ENCODE measurements at places on chromosomes 2 and 18.

GRCh38 chr2:20990442-20991430 is 53.1 kb downstream of the APOB start:
- no peak for DNase-seq

- no peak for DNase-seq
These were observed 181.0 kb downstream of the C1D start for GRCh38 chr2:67881816-67882215.

DNA sequence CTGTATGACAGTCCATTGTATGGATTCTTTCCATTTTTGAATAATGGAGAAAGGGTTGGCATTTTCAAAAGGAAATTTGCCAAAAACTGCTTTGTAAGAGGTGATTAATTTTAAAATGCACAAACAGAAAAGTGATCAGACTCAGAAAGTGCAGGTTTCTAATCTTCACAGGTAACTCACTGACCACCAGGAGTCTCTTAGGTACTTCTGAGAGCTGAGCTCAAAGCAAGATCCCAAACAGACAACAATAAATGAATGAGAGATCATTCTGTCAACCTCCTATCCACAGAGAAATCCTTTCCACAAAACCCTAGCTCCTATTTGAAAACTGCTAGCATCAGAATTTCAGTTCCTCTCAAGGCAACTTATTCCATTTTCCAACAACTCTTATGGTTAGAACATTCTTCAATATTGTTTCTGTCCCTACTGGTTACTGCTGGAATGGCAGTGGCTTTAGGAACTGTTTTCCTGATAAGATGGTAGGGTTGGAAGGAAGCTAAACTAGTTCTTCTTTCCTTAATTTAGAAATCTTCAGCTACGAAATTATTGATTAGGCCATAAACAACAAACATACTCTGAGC is 20.6 kb upstream of the HAAO start:
- no peak for DNase-seq

DNA sequence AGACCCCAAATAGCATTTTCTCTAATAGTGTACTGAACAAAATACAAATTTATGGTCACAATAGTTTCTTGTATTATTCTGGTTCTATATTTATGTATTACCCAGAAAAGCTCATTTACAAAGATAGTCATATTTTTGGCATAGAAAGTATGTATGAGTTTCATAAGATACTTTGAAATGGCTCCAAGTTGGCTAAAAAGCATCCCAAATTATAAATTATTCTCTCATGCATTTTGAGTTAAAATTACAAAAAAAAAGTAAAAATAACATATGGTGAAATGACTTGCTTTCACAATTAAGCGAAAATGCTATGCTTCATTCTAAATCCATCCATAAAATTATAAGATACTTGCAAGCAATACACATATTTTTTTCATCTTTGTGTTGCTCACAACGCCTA is 530.7 kb downstream of the ZNF804A start:
- no peak for DNase-seq

- DNase-seq = no peak
These were observed 42.1 kb downstream of the NPAS2 start for GRCh38 chr2:100862081-100862480.

DNA sequence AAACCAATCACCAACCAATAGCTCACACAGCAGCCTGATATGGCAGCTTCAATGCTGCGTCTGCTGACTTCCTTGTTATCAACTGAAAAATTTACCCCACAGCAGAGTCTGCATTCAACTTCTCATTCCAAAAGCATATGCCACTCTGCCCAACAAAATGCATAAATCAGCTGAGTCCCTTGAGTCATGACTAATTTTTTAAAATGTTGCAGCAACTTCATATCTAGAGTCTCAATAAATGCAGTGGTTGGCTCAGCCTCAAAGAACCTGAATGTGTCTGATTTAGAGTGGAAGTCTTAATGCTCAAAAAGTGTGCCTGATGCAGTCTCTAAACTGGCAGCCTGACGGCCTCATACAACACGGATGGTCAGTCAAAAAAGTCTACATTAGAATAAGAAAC is 46.5 kb downstream of the FARSB start:
- DNase-seq = no peak

DNA sequence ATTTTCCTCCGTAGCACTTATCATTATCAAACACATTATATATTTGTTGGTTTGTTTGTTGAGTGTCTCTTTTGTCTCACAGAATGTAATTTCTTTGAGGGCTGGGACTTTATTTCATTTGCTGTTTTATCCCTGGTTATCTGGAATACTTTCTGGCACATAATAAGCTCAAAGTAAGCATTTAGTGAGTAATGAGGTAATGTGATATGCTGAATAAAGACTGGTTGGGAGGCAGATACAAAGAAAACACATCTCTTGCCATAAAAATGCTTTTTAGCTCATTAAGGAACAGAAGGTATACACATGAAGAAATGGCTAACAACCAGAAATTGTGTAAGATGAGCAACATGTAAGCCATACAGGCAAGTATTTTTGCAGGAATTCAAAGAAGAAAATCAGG is 1411.8 kb downstream of the LRP1B start:
- no peak for DNase-seq

DNA sequence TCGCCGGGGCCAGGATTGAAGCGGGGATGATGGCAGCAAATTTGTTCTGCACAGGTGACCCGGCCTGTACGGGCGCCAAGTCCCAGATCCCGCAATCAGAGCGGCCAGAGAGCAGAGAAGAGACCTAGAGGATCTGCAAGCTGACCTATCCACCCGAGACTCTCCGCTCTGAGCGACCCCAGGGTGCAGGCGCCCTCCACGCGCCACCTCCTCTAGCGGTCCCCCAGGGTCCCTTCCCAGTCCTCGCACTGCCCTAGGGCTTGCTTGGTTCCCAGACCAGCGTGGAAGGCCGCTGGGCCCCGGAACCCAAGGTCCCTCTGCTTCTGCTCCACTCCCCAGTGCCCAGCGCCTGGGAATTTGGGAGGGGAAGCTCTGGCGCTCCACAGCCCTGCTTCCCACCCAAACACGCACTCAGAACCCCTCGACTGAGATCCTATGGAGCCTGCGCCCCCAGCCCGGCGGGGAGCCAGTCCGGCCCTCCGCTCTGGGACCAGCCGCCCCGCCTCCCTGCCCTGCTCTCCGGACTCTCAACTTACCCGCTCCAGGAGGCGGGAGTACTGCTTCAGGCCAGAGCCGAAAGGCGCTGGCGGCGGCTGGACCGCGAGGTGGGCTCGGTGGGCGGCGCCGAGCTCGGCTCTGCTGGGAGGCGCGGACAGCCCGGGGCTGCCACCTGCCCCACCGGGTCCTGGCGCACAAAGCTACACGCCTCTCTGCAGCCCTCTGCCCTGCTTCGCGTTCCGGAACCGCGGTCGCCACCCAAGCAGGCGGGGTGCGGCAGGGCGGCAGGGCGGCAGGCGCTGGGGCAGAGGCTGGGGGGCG is 3.0 kb upstream of the SIX3 start:
- no peak for DNase-seq

DNA sequence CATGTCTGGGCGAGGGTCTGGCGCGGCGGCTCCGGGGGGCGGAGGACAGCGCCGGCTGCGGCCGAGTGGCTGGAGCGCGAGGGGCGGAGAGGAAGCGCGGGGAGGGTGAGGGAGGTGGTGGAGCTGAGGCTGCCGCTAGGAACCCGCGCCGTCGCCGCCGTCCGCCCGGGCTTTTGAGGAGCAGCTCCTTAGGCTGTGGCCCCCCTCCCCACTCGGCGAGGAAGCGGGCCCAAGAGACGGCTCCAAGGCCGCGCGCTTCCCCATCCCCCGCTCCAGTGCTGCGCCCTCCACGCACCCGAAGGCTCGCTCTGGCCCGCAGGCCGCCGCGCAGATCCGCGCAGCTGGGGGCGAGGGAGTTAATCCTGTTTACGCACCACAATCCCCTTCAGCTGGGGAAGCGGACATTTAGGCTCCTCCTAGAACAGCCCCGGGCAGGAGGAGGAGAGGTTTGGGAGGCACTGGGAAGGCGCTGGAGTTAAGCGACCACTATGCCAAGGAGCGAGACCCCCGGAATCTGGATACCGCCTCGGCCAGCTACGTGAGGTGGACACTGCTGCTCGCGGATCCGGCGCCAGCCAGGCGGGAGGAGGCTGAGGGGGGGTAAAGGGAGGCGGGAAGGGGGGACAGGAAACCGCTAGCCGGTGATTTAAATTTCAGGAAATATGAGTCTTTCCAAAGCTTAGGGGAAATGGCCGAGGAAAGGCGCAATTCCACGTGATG is at the start of gene CNRIP1:
Gene CNRIP1 (minus strand): TSS at position 552 of the 720 bp plus-strand sequence. CDS start 549 bp downstream, at position 3.
- no peak for DNase-seq

DNA sequence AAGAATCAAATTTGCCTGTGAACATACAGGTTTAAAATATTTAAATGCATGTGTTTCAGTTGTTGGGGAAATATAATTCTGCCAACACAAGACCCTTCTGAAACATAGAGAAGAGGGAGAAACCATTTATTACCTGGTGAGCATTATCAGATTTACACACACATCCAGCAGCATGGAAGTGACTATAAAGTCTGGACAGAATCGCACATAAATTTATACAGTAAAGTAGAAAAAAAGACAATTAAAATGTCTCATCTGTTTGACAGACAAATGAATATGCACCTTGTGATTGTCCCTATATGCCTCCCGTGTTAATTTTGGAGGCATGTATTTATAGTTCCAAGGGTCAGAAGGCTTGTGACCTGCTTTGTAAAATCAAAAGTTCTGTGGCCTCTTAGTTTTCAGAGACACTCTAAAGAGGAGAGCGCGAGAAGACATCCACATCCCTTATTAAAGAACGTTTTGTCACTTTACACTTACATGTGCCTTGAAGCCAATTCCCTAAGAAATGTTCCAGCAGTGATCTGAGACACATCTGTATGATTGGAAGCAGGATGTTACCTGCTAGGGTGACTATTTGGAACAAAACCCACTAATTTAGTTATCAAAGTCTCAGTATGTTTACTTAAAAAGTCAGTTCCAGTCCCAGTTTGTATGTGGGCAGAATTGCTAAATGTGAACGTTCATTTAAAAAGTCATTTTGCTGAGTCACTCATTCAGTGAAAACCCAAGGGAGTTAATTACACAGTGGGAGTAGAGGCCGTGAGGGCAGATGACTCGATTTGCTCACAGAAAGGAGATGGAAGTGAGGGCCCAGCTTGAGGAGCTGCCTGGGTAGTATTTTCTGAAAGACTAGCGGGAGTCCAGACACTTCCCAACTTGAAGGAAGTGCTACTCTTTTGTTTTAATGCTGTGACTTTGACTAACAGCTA is 527.6 kb upstream of the MEX3C start:
- no peak for DNase-seq

GRCh38 chr2:1664698-1665097 is 79.6 kb downstream of the PXDN start:
- no peak for DNase-seq

DNA sequence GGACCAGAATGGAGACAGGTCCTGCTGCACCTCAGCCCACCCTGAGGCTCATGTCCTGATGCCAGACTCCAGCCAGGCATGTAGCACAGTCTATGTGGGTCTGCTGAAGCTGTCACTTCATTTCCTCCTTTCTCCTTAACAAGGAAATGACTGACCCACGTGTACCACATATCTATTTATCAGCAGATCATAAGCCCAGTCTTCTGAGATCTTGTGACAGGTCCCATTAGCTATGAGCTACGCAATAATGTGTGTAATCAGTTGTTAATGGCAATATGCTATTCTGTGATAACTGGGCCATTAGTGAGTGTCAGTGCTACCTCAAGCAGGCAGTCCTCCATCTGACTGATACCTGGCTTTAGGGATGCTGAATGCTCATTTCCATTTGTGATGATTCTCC is 615.3 kb downstream of the BCL11A start:
- DNase-seq = no peak

DNA sequence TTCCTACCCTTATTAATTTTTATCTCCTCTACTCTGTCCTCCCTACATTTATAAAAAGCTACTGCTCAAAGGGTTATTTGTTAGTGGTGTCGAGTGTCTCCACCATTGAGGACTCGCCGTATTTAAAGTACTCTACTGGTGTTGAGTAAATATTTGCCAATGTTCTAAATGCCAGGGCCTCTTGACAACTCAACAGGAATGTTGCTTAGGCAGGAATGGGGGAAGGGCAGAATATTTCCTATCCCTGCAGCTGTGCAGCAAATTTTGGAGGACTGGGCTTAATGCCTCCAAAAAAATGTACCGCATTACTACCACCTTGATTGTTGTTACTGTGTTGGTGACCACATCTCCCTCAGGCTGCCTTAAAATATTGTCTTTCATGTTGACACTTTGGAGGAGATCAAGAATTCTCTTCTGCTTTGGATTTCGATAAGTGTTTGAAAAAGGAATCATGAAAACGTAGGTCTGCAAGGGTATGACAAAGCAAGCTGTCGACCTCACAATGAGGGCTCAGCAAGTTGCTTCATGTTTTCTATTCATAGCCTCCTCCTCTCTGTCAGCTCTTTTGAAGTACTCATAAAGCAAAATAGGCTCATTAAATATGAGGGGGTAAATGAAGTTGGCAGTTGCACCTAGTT is 84.3 kb downstream of the EFEMP1 start:
- DNase-seq = no peak

- no peak for DNase-seq
These were observed 17.4 kb downstream of the NTSR2 start for GRCh38 chr2:11652553-11652952.

- no peak for DNase-seq
These were observed 57.2 kb downstream of the CYB5A start for GRCh38 chr18:74234326-74235171.

DNA sequence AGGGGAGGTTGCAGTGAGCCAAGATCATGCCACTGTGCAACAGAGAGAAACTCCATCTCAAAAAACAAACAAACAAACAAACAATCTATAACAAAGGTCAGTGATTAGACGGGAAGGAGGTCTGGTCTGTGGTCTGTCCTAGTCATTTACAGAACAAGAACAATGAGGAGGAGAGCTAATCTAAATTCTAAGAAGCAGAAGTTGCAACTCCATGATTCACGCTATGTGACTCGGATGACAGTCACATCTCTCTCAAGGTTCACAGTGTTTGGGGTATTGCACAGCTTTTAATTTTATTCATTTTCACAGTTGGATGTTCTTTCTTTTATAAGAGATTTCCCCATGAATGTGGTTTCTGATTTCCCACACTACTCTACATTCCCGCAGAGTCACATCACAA is 218.7 kb upstream of the PIEZO2 start:
- DNase-seq = no peak

GRCh38 chr18:67367540-67367939 is 149.0 kb downstream of the DSEL start:
- no peak for DNase-seq

DNA sequence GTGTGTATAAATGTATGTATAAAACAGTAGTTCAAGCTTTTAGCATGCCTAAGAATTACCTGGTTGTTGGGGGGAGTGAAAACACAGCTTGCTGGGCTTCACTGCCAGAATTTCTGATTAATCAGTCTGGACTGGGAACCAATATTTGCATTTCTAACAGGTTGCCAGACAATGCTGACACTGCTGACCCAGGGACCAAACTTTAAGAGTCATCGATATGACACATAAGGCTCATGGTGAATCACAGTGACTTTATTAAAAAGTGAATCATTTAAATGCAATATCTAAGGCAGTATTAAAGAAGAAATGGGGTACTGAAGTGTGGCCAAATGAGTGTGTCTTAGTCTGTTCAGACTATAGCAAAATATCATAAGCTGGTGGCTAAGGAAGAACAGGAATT is 195.9 kb upstream of the DTNA start:
- DNase-seq = no peak

All from KG1 (cell line).